ENCODE measurements at places on chromosomes 3 and 15. TPM values are rescaled to one million over a fixed set of nuclear protein-coding genes. Genes with fewer than 3 reads are reported as not detected.

The ECT2 gene
- total RNA-seq: 43.4 TPM

The PLCH1 gene
- under 0.01 TPM for total RNA-seq

The FEZF2 gene
- total RNA-seq: not detected

The PIAS1 gene
- total RNA-seq: 14.8 TPM

The FSTL1 gene
- total RNA-seq: 4,171 TPM

The STX19 gene
- total RNA-seq: not detected

The AGTR1 gene
- total RNA-seq: 4.0 TPM

The DOCK3 gene
- 0.51 TPM for total RNA-seq

The CTXN2 gene
- not detected for total RNA-seq

The GOLGA8Q gene
- not detected for total RNA-seq

The TEX264 gene
- total RNA-seq: 77.9 TPM

The A4GNT gene
- total RNA-seq: not detected

The MAPKBP1 gene
- 12.3 TPM for total RNA-seq

The SPSB4 gene
- not detected for total RNA-seq

The EPHA6 gene
- not detected for total RNA-seq

The FBXO40 gene
- not detected for total RNA-seq

The ZNF609 gene
- 11.3 TPM for total RNA-seq

The CNTN3 gene
- 18.5 TPM for total RNA-seq

The TIGIT gene
- total RNA-seq: not detected

The ACTRT3 gene
- total RNA-seq: 2.8 TPM

Data from GM23248 (cell line).